ENCODE measurements at places on chromosomes 7 and 10.

DNA sequence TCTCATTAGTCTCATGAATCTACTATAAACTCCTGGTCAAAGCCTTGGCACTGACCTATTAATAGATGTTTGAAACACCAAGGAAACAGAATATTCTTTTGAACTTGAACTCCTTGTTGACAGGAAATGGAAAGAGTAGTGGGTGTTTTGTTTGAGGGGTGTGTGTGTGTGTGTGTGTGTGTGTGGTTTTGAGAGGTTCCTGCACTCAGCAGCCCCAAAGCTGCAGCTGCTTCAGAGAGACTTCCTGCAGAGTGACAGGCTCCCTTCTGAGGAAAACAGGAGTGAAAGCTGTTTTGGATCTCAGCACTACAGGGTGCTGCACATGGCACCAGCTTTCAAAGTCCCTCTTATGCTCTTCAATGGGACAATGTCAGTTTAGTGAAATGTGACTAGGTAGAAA is 546.5 kb upstream of the STEAP1 start:
- DNase-seq = no peak

GRCh38 chr7:20624666-20625385 is 9.4 kb downstream of the ABCB5 start:
- DNase-seq = no peak

DNA sequence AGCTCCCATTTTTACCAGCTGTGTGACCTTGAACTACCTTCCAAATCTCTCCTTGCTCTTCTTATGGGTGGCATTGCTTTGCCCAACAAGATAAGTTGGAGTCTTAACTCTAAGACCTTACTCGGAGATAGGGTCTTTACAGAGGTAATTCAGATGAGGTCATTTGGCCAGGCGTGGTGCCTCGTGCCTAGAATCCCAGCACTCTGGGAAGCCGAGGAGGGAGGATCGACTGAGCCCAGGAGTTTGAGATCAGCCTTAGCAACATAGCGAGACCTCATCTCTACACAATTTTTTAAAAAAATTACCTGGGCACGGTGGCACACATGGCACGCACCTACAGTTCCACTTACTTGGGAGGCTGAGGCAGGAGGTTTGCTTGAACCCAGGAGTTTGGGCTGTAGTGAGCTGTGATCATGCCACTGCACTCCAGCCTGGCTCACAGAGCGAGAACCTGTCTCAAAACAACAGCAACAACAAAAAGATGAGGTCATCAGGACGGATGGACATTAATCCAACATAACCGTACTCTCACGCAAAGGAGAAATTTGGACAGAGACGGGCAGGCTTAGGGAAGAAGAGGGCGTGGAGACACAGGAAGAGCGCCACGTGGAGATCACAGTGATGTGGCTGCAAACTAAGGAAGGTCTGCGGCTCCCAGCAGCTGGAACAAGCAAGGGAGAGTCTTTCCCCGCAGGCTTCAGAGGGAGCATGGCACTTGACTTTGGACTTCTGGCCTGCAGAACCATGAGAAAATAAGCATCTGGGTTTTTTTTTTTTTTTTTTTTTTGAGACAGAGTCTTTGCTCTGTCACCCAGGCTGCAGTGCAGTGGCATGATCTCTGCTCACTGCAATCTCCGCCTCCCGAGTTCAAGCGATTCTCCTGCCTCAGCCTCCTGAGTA is 122.3 kb upstream of the CARD11 start:
- DNase-seq = no peak

GRCh38 chr7:81244224-81244623 is 325.4 kb upstream of the SEMA3C start:
- no peak for DNase-seq

DNA sequence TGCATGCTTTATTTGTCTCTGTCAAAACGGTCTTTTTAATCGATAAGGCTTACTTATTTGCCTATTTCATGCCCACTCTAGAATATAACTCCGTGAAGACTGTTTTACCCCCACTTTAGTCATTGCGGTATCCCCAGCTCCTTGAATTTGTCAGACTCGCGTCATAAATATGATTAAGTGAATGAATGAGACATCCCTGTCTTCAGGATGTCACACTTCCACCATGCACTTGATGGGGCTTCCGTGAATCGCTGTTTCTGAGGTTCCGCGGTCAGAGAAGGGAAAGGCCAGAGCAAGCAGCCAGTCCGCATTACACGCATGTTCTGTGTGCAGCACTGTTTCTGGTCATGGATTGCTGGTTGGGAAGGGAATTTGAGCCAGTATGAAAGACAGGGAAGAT is 138.8 kb downstream of the CELF2 start:
- DNase-seq = no peak

DNA sequence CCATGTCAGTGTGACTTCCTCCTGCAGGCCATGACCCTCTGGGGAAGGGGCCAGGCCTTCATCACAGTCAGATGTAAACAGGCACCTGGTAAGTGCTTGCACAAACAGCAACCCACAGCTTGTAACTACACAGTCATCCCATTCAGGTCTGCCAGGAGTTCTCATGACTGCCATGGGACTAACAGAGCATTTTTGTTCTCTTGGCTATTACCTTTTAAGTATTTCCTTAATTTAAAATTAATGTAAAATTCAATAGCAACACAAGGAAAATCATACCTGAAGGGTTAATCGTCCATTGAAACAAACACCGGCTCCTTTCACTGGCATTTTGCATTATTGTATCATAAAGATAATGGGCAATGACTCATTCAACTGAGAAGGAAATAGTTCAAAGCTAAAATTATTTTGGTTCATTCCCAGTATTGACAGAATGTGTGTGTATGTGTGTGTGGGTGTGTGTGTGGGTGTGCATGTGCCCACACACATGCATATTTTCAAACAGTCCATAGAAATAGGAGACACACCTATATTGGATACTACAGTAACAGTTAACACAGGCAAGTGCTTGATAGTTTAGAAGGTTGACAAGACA is 307.9 kb downstream of the WDR11 start:
- no peak for DNase-seq

DNA sequence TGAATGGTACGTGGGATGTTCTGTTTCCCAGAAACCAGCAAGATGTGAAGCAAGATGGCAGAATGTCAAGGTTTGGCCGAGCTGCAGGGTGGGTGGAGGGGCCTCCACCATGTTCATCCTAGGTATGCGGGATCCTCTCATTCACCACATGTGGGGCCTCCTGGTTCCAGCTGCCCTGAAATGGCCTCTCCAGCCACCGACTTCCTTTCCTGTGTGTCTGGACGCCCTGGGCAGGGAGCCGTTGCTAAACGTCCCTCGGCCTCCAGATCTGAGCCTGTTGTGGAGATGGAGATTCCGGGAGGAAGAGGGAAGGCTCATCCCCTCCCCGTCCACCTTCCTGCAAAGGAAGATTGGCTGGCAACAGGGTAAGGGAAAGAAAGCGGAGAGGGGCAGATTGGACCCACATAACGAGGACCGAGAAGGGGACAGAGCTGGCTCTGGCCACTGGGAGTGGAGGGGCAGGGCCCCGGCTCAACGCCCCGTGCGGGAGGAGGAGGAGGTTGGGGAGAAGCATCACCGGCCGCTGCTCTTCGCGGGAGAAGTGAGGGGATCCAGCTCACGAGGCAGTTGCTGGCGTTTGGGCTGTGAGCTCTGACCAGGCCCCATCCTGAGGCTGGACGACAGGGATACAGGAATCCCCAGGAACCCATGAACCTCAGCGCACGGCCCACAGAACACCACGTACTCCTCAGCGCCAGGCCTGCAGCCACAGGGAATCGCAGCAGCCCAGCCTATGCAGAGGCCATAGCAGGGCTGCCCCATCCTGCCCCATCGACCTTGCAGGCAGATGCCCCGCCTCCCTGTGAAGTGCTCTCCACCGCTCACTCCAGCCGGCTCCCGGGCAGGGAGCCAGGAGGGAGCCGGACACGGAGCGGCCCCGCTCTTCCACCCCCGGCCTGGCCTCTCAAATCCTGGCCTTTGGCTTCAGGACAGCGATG is 98.3 kb downstream of the FOXL3 start:
- peak; percentile 66 for DNase-seq

- DNase-seq = no peak
Measured at GRCh38 chr7:127678337-127678736, 26.3 kb downstream of the SND1 start.

DNA sequence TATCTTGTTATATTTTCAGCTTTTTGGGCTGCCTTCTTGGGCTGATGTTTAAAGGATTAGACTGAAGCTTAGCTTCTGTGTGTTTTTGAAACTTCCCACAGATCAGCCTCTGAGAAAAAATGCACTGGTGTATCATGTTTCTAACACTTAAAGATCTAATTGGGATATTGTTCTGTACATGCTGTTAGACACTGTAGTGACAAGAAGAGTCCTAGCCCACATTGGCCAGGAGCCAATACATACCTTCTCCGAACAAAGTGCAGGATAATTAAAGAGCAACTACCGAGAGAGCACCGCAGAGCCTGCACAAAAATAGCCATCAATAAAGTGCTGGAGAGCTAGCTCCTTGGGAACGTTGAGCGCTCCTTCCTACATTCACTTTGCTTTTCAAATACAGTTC is 289.4 kb upstream of the SP8 start:
- no peak for DNase-seq

DNA sequence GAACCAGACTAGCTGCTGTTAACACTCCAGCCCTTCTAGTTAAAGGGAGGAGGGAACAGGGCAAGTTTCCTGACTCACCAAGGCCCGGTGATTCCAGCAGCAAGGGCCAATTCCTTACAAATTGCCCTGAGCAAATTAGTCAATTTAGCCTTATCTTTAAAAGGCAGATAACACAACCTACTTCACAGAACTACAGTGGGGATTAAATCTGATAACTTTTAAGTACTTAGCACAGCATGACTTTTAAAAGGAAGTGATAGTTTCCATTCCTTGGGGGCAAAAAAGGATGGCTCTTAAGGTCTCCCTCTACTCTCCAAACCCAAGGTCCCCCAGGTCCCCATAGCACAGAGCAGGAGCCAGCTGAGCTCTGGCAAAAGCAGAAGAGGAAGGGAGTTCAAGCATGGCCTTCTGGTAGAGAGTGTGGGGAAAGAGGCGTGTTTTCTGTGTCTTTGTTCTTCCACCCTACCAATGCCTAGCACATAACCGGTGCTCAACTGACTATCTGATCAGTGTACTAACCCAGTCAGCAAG is 4.0 kb downstream of the CDCA7L start:
- no peak for DNase-seq

DNA sequence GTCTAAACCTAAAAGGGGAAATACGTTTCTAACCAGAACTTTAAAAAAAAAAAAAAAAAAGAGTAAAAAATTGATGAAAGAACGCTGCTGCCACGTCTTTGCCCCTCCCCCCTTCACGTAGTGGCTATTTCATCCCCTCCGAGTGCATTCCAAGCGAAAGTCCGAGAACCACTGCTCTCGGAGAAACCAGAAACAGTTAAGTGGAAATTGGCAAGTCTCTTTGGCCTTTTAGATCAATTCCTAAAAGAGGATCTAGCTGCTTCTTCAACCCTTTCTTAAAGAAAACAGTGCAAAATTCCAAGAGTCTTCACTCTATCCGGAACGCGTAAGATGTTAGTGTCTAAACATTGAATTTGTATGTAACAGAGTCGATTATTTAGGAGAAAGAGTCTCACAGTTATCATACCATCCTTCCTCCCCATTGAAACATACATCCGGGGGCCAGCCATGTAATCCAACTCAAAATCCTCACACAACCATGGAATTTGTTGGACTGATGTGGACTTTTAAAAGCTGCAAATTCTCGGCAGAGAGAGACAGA is 1.1 kb downstream of the P4HA1 start:
- DNase-seq = no peak

DNA sequence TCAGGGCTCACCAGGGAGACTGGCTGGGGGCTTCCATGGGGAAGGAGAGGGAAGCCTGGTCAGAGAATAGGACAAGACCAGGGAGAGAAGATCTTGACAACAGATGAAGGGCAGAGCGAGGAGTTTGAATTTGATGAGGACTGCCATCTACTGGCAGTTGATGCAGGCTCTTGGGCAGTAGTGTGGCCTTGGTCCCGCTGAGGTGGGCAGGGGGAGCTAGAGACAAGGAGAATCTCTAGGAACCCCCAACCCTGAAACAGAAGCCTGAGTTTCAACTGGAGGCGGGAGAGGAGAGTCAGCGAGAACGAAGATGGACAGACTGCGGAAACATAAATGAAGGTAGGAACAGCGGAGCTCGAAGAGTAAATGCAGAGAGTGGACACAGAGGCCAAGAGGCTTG is 81.0 kb downstream of the PPP1R3C start:
- DNase-seq = no peak

- DNase-seq = no peak
Measured at GRCh38 chr7:26449175-26450165, 157.8 kb downstream of the SNX10 start.

DNA sequence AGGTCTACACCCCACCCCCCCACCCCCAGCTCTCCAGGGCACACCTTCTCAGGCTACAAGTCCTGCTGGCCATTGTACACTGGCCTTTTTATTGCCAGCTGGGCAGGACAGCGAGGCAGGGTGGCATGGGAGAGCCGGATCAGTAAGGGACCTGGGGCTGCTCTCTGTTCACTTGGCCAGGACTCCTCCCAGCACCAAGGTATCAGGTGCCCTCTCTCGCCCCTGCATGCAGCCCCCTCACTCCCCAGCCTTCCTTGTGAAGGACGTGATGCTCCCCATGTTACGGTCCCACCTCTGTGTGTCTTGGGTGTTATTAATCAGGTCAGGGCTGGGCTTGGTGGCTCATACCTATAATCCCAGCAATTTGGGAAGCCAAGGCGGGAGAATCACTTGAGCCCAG is 26.3 kb downstream of the PODXL start:
- no peak for DNase-seq

- no peak for DNase-seq
Measured at GRCh38 chr10:11638055-11638698, 26.7 kb upstream of the USP6NL start.

GRCh38 chr10:13787015-13787421 is 200.3 kb downstream of the PRPF18 start:
- no peak for DNase-seq

GRCh38 chr10:14487488-14487883 is 156.8 kb upstream of the FRMD4A start:
- DNase-seq = no peak

- DNase-seq = no peak
Measured at GRCh38 chr10:12181065-12181775, 14.5 kb downstream of the NUDT5 start.

All from type B pancreatic cell (in vitro differentiated cells).